ENCODE measurements at places on chromosomes 4 and X.

GRCh38 chr4:108350332-108350731, 181.6 kb upstream of the LEF1 start:
- DNase-seq, result peak; percentile 68

GRCh38 chr4:73348185-73348584, 55.9 kb upstream of the ALB start:
- no peak for DNase-seq

DNA sequence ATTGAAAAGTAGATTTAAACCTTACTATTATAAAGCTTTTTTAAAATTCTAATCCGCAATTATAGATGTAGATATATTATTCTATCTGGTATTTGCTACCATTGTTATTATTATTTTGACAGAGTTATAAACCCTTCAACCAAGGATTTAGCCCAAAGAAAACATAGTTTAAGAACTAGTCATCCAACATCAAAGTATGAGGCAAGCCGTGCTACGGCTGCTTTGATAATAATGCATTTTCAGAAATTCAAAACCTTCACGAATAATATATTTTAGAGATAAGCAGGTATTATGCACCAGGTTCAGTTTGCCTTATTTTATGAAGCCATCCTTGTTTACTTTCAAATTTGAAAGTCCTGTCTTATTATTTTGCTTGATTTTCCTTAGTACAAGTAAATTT, 1501.7 kb downstream of the RAPGEF2 start:
- no peak for DNase-seq

GRCh38 chr4:142128529-142128928, 492.1 kb downstream of the IL15 start:
- no peak for DNase-seq

DNA sequence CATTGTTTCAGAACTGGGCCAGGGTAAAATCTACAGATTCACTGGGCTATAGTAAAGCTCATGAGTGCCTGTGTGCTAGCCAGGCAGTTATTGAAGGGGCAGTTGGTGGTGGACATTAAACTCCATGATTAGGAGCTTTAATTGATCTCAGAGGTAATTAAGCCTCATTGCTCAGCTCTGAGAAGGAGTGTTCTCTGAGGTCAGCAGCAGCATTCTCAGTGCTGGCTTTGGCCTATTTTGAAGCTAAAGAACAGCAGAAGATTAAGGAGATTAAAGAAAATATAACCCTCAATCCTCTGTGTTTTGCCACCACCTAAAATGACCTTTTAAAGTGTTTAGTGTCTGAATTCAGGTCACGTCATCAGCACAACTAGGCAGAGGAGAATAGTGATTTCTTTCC, 42.5 kb downstream of the EGF start:
- DNase-seq, result peak; percentile 1

GRCh38 chr4:149555146-149555545, 260.5 kb downstream of the IQCM start:
- no peak for DNase-seq

GRCh38 chr4:101044766-101045165, 302.6 kb downstream of the PPP3CA start:
- no peak for DNase-seq

- no peak for DNase-seq
Observed at GRCh38 chrX:23478561-23478960, 143.9 kb downstream of the PTCHD1 start.

GRCh38 chr4:123345137-123345934, 51.3 kb upstream of the SPRY1 start:
- DNase-seq, result no peak

- peak; percentile 71 for DNase-seq
Observed at GRCh38 chrX:120560405-120560841, 339 bp downstream of the CUL4B start.

GRCh38 chr4:20370274-20370673, 118.6 kb downstream of the SLIT2 start:
- no peak for DNase-seq

GRCh38 chr4:105067946-105068345, 78.7 kb upstream of the TET2 start:
- no peak for DNase-seq
